ENCODE measurements at places on chromosomes 7 and 10. TPM values are rescaled to one million over a fixed set of nuclear protein-coding genes. Genes with fewer than 3 reads are reported as not detected.

- peak; percentile 13 for DNase-seq
Observed at GRCh38 chr10:62268027-62268398, 631 bp downstream of the RTKN2 start.

GRCh38 chr7:30627026-30627425 lies 32.3 kb downstream of the GARS1 start:
- no peak for DNase-seq

LSM5 gene
- total RNA-seq, result 36.4 TPM

DNA sequence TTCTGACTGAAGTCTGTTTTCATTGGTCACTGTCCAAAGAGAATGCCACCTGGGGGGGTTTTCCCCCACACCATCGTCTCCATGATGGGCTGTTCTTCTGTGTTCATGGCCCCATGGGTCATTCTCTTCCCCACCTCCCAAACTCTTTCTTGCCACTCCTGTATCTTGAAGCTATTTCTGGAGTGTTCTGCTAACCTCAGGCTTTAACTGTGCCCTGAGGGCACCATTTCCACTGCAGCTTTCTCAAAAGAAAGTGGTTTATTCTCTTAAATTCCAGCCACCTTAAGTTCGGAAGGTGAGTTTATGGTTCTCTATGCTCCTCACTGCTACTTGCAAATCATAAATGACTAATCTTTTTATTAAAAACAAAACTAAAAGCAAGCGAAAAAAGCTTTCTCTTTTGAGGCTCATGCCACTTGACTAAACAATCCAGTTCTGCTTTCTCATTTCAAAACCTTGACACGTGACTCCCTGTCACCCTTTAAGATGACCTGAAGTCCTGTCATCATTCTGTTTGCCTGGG lies 7.4 kb upstream of the APBB1IP start:
- DNase-seq, result no peak

DNA sequence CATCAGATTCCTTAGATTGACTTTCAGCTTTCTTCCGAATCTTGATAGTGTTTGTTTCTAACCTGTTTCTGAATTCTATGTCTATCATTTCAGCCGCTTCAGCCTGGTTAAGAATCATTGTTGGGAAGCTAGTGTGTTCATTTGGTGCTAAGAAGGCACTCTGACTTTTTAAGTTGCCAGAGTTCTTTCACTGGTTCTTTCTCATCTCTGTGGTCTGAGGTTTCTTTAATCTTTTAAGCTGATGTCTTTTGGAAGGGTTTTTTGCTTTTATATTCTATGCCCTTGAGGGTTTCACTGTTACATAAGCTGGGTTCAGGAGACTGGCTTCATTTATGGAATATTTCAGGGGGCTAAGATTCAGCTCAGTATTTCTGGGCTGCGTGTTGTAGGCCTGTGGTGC lies 104.5 kb upstream of the PRSS58 start:
- no peak for DNase-seq

ACHE gene
- total RNA-seq, result 4.6 TPM
